Caco-2 (cell line): ENCODE measurements at places on chromosomes 5 and 9. TPM values are rescaled to one million over a fixed set of nuclear protein-coding genes. Genes with fewer than 3 reads are reported as not detected.

DNA sequence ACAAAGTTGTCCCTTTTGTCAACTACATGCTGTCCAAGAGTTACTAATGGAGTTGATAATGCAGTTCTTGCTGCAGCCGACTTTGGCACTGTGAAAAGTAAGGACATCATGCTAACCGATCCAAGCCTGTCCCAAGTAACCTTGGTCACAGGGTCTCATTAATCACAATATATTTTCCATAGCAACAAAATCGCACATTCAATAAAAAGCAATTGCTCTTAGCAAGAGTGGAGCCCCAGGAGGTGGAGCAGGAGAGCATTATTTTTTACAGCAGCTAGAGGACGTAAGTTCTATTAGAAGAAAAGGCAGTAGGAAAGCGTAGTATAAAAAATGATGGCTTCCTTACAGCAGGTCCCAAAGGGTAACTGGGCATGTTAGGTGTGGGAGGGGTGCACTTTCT lies 570.3 kb downstream of the EBF1 start:
- no peaks in the 10 kb centered on the region for H3K27me3 ChIP-seq
- DNase-seq: no peak
- H3K4me1 ChIP-seq: no peaks in the 10 kb centered on the region
- no peak overlapping the region for H3K4me3 ChIP-seq
- no peak overlapping the region for H3K27ac ChIP-seq

DNA sequence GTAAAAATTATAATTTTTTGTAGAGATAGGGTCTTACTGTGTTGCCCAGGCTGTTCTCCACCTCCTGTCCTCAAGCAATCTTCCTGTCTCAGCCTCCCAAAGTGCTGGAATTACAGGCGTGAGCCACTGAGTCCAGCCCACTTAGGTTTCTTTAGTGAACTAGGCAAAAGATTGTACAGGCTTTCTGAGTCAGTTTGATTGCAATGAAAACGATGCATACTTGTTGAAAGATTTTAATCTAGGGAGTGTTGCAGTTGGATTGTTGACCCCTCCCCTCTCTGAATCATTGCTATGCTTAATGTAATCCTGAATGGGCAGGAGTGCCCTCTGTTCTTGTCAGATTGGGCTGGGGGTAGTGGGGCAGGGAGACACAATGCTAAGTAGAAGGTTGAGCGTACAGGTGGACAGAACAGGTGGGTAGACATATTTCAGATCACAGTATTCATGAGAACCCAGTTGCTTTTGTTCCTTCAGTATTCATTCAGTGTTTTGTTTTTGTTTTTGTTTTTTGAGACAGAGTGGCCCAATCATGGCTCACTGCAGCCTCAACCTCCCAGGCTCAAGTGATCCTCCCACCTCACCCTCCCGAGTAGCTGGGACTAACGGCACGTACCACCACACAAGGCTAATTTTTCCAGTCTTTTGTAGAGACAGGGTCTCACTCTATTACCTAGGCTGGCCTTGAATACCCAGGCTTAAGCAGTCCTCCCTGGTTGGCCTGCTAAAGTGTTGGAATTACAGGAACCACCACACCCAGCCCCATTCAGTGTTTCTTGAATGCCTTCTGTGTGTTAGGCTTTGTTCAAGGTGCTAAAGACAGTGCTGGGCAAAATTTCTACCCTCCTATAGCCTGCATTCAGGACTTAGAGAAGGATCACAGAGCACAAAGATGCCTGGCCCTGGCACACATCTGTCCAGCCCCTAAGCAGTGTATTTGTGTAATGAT lies 70.1 kb downstream of the KIAA1958 start:
- no peak overlapping the region for H3K4me3 ChIP-seq
- H3K36me3 ChIP-seq: no peaks in the 10 kb centered on the region
- H3K27ac ChIP-seq: no peak overlapping the region
- no peaks in the 10 kb centered on the region for H3K27me3 ChIP-seq

- no peak overlapping the region for H3K4me3 ChIP-seq
- no peak for DNase-seq
- H3K36me3 ChIP-seq: no peaks in the 10 kb centered on the region
- H3K27ac ChIP-seq: no peak overlapping the region
- H3K27me3 ChIP-seq: no peaks in the 10 kb centered on the region
- H3K4me1 ChIP-seq: no peaks in the 10 kb centered on the region
Measured at GRCh38 chr9:4475301-4475700, 15.0 kb upstream of the SLC1A1 start.

DNA sequence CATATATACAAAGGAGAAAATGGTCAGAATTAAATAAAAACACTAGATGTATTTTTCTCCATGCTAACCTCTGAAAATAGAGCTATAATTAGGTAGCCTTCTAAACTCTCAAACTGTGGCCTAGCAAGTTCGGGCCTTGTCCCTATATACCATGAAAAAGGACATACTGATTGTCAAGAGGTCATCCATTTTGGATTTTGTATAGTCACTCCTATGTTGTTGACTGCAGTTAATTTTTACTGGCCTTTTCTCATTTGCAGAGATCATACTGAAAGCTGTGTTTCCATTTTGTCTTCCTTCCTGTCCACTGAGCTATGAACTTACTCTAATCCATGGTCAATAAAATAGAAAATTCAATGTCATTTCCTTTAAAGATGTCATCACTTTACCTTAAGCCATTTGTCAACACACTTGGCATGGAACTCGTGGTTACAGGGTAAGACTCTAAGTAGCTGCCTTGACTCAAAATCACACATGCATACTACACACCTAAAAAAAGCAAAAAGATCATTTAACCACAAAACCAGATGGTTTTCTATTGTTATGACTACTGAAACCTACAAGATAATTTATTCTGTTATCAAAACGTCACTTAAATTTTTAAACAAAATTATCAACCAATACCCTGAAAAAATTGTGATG lies 58.0 kb downstream of the RNF38 start:
- H3K27ac ChIP-seq: no peak overlapping the region
- no peaks in the 10 kb centered on the region; the same call in 1 of the 2 replicates for H3K36me3 ChIP-seq
- H3K27me3 ChIP-seq: no peaks in the 10 kb centered on the region
- no peak overlapping the region for H3K4me3 ChIP-seq

GRCh38 chr9:138011951-138012500 lies 134.4 kb downstream of the CACNA1B start:
- H3K27me3 ChIP-seq: no peaks in the 10 kb centered on the region; the same call in 1 of the 2 replicates
- H3K36me3 ChIP-seq: no peaks in the 10 kb centered on the region
- H3K4me3 ChIP-seq: no peak overlapping the region
- no peaks in the 10 kb centered on the region for H3K4me1 ChIP-seq
- no peak overlapping the region for H3K27ac ChIP-seq

DNA sequence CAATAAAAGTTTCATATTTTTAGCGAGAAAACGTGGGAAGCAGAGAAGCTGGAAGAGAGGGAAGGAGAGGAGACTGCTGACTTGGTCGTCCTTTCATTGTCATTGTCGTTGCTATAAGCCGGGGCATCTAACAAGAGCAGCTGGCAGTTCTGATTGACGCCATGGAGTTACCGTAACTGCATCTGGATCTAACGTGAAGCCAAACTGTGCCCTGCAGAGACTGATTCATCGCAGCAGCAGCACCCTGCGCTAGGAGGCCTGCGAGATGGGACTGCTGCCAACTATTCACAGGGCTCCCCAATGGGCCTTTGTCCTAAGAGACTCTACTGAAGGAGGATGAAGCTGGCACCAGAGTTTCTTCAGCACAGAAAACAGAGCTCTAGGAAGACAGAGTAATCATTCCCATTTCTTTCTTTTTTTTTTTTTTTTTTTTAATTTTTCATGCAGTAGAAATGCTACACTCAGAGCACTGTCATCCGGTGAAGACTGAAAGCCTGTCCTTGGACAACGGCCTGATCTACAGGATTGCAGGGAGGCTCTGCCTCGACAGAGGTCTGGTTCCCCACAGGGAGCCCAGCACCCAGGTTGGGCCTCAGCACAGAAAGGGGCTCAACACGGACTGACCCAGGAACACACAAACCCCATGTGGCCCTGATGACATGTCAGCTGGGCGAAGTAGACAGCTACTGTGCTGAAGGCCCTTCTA lies 47.8 kb downstream of the RETREG1 start:
- H3K4me1 ChIP-seq: peaks cover 3% of the 10 kb centered on the region
- H3K36me3 ChIP-seq: no peaks in the 10 kb centered on the region; the same call in 1 of the 2 replicates
- H3K27ac ChIP-seq: no peak overlapping the region
- no peaks in the 10 kb centered on the region for H3K27me3 ChIP-seq

DNA sequence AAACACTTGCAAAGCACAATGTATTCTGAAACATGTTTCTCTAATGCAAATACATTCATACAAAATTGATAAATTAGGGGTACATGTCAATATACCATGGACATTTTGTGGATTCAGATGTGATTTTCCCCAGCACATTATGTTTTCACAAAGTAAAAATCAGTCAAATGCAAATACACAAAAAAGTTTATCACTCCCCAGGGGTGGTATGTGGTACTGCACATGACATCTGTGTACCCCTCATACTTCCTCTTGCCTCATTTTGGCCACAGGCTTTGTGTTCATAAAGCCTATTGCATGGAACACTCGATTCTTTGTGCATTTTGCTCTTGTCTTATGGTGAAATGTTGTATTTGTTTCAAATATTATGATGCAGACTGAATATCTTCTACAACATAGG lies 116.8 kb upstream of the PDE4D start:
- H3K36me3 ChIP-seq: no peaks in the 10 kb centered on the region
- H3K4me1 ChIP-seq: no peaks in the 10 kb centered on the region
- H3K27me3 ChIP-seq: no peaks in the 10 kb centered on the region
- no peak for DNase-seq

DNA sequence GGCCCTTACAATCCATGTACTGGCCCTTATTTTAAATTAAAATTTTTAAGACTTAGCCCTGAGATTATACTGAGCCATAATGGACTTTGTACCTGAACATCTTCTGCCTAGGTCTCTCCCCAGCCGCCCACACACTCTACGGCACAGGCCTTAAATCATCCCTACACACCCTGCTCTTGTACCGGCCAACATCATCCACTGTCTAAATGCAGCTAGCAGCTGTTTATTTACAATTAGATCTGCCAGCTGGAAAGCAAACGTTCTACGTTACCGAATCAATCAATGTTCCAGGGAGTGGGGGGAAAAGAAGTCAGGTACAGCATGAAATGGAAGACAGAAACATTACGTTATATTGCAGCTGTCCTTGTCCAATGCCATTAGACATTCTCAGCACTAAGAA lies 88.4 kb upstream of the GRAMD2B start:
- H3K27me3 ChIP-seq: no peaks in the 10 kb centered on the region
- H3K4me3 ChIP-seq: no peak overlapping the region
- no peaks in the 10 kb centered on the region for H3K36me3 ChIP-seq
- H3K27ac ChIP-seq: no peak overlapping the region

- no peak overlapping the region for H3K4me3 ChIP-seq
- no peaks in the 10 kb centered on the region for H3K27me3 ChIP-seq
- peaks cover 83% of the 10 kb centered on the region for H3K4me1 ChIP-seq
- H3K36me3 ChIP-seq: no peaks in the 10 kb centered on the region
- peak overlapping the region; percentile 61 for H3K27ac ChIP-seq
Measured at GRCh38 chr9:94919376-94920098, 193.0 kb downstream of the AOPEP start.

DNA sequence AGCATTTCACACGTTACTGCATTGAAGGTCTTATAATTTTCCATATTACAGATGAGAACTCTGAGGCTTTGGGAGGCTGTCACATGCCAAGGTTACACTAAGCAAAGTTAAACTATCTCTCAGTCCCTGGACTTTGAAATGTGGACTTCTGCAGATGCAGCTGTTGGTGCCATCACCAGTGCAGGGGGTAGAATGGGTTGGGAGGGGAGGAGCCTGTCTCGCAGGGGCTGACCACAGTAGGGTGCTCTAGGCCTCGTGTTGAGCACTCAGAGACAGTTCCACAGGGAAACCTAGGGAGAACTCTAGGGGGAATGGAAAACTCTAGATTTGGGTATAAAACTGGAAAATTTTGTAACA lies 220.9 kb downstream of the MAPKAP1 start:
- H3K4me1 ChIP-seq: no peaks in the 10 kb centered on the region
- H3K36me3 ChIP-seq: no peaks in the 10 kb centered on the region
- no peak overlapping the region for H3K4me3 ChIP-seq
- H3K27ac ChIP-seq: no peak overlapping the region
- no peaks in the 10 kb centered on the region for H3K27me3 ChIP-seq

DNA sequence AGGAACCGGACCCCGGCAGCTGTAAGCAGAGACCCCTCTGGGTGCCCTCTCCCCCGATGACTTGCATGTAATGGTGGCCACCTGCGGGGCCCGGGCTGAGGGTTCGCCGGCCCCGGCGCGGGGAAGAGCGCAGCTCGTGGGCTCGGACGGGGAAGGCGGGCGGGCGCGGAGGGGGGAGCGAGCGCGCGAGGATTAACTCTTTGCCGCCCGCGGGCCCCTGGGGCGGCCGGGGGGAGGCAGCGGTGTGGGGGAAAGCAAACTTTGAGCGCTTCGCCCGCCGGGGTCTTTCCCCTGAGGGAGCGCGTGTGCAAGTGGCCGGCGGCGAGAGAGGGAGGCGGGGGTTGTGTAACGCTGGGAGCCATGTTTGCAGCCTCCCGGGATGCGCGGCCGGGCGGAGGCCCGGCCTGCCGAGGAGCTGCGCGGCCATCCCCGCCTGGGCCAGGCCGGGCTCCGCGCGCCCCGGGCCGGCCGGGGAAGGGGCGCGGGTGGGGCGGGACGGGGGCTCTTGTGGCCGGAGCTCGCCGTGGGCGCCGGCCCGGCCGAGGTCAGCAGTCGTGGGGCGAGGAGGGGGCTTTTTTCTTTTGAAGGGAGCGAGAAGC lies 547 bp downstream of the ANP32B start:
- H3K4me1 ChIP-seq: peaks cover 10% of the 10 kb centered on the region
- peak overlapping the region; percentile 84 for H3K27ac ChIP-seq
- H3K27me3 ChIP-seq: no peaks in the 10 kb centered on the region
- peak overlapping the region; percentile 96 for H3K4me3 ChIP-seq

DNA sequence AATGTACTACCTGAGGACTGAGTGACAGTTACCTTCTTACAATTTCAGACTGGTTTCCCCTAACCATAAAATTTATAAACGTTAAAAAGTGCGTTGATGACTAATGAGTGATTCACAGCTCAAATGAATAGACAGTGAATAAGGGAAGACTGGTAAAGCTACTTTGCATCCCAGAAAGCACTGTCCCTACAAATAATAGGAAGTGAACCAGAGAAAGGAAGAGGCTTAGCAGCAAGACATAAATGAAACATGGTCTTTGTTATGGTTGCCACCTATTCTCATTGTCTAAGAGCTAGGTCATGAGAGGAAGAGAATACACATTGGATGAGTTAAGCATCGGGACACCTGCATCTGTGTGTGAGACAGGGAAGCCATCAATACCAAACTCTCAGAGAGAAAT lies 849.2 kb downstream of the TAF11L14 start:
- H3K36me3 ChIP-seq: no peaks in the 10 kb centered on the region
- no peak for DNase-seq
- no peak overlapping the region for H3K4me3 ChIP-seq

GRCh38 chr9:135726138-135726853 lies 24.3 kb downstream of the KCNT1 start:
- H3K36me3 ChIP-seq: no peaks in the 10 kb centered on the region
- no peak overlapping the region for H3K4me3 ChIP-seq
- DNase-seq: no peak
- no peaks in the 10 kb centered on the region for H3K27me3 ChIP-seq
- no peak overlapping the region for H3K27ac ChIP-seq
- no peaks in the 10 kb centered on the region for H3K4me1 ChIP-seq

- H3K4me1 ChIP-seq: no peaks in the 10 kb centered on the region
- H3K4me3 ChIP-seq: no peak overlapping the region
- H3K36me3 ChIP-seq: no peaks in the 10 kb centered on the region
- no peak for DNase-seq
- no peaks in the 10 kb centered on the region for H3K27me3 ChIP-seq
Measured at GRCh38 chr5:13740471-13740870, 204.0 kb downstream of the DNAH5 start.

GCNT4 gene
- 2.5 and 3.0 TPM in 2 replicates for total RNA-seq

GADD45G gene
- total RNA-seq: 3.7 and 5.4 TPM in 2 replicates

PCDHA1 gene
- total RNA-seq: 0.07 TPM in 1 of 2 replicates, not detected in the other

CD14 gene
- 11.5 and 13.3 TPM in 2 replicates for total RNA-seq

HRH2 gene
- not detected in 2 replicates for total RNA-seq

SLC34A3 gene
- total RNA-seq: 0.19 TPM in 1 of 2 replicates, not detected in the other

RXRA gene
- 63.8 and 69.1 TPM in 2 replicates for total RNA-seq

IL7R gene
- total RNA-seq: not detected in 2 replicates

PAPPA gene
- total RNA-seq: not detected in 2 replicates

BARX1 gene
- total RNA-seq: not detected in 2 replicates

TMEM245 gene
- total RNA-seq: 99.2 and 110 TPM in 2 replicates

FSD1L gene
- total RNA-seq: 4.7 and 5.7 TPM in 2 replicates

DAP gene
- total RNA-seq: 74.7 and 77.6 TPM in 2 replicates
